AG04450 (cell line): ENCODE measurements at places on chromosomes 4 and X.
A peak's percentile ranks its signal among the peaks of the same experiment; 100 is the strongest.

DNA sequence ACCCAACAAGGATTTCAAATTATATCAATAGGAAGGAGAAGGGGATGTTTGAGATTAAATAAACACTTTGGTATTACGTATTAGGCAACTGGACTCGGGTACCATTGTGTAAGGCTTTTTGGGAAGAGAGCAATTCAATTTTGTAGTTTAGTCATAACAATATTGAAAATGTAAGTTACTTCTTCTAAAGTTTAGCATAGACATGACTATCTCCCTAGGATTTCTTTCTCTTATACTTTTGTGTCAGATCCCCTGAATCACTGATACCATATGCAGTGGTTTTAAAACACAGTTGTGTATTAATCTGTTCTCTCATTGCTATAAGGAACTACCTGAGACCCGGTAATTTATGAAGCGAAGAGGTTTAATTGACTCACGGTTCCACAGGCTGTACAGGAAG is 123.8 kb upstream of the FAM9C start:
- no peak for DNase-seq

- DNase-seq, result no peak
Measured at GRCh38 chrX:13482746-13483541, 86.5 kb upstream of the EGFL6 start.

DNA sequence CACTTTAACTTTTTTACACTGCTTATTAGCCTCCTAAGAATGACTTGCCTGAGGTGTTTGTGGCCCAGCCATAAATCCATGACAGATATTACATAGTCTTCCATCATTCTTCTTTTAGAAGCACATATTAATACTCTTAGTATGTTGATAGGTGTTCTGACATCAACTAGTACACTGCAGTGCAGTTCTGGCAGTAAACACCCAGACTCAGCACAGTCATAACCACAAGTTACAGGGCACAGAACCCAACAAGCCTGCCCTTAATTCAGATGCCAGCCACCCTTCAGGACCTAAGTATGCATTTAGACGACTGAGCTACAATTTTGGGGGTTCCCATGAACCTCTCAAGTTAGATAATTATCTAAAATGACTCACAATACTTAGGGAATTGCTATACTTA is 36.5 kb upstream of the GUCY1B1 start:
- DNase-seq, result no peak

DNA sequence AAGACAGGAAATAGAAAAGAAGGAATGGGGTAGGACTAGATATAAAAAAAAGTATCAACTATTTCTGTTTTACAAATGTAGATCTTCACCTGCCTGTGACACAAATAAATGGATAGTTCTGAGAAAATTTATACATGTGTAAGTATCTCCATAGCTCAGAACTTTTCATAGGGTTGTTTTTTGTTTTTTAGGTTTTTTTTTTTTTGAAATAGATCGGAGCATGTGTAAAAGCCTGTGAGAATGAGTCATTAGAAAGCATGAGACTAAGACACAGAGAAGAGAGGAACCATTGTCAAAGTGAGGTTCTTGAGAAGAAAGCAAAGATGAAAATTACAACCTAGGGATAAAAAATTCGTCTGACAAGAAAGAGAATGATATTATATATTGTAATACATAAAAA is 481.6 kb downstream of the PABPC4L start:
- no peak for DNase-seq

GRCh38 chr4:89486042-89486441 is 178.4 kb upstream of the GPRIN3 start:
- DNase-seq, result no peak

DNA sequence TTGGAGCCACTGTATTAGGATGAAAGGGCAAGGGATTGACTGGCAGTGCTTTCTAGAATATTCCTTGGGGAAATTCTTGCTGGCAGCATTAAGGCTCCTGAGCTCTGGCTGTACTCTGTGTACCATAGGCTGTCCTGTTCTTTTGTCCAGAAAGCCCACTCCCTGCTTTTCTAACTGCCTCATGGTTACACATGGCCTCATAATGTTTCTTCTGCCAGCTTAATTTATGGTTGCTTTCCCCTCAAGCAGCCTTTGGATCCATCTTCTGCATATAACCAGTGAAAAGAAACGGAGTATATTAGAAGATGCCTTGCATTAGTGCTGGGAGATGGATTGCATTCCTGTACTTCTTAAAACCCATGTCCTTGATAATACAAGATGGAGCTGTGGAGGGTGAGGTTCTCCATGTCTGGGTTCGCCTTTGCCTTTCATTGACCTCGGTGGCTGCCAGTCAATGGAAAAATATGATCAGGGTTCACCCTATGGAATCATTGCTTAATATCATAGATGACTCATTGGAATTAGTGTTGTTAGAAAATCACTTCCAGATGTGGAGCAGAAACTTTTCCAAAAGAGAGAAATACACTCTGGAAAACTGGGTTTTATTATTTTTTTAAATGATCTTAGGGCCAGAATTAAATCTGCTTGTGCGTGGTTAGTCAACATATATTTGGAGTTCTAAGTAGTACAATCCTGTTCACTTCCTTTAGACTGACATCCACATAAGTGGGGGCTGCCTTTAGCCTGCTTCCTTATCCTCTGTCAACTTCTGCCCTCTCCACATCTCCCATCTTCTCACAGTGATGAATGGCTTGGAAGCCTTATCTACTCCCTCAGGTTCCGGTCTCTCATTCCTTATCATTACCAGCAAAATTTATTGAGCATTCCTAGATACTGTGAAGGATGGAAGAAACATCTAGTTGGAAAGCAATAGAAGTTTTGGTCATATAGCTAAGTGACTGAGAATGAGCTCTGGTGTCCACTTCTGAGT is 24.9 kb downstream of the DOCK11 start:
- DNase-seq, result peak; percentile 38

DNA sequence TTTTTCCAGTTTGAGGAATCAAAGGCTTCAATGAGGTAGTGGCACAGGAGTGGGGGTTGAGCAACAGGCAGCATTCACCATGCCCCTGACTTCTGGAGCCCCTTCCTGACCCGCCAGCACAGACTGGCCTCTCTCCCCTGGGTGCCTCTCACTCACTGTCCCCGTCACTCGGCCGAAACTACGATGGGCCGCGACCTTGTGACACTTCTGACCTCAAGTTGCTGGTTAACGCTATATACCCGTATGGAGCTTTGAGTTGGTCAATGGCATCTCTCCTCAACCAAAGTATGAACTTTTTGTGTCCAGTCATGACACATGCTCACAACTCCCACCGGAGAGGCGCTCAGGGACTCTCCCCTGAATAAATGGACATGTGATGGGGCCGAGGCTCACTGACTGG is 72.1 kb downstream of the IRF2 start:
- DNase-seq, result no peak

- DNase-seq, result no peak
Measured at GRCh38 chrX:153800177-153800722, 5.8 kb downstream of the SSR4 start.

GRCh38 chr4:25144870-25145481 is 15.3 kb downstream of the SEPSECS start:
- DNase-seq, result no peak

DNA sequence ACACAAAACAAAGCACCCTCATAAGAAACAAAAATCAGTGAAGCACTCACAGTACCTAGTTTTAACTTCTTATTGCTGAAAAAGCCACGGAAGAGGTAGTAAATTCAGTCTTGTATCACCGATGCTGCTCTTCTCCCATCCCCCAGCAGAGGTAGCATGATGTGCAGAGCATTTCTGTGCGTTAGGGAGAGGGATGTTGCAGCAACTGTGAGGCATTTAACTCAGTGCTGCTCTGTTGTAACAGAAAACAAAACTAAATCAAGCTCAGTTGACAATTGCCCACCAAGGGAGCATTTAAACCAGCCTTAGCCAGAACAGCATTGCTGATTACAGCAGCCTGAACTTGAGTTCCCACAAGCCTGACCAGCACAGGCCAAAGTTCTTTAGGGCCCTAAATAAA is 1279.7 kb upstream of the ADGRL3 start:
- no peak for DNase-seq

DNA sequence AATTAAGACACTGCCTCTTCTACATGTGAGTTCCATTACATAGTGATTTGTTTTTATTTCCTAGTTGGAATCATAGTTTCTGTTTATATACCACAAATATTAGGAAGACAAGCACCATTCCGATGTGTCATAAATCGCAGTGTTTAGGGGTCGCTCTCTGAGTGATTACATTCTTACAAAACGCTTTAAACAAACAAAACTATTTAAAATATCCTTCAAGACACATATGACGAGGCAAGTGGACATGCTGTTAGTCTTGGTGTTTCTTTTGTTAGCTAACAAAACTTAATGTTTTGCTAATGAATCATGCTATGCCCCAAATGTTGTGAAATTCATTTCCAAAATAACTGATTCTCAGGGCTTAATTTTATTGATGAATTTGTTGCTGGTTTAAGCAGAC is 1219.3 kb upstream of the PRKX start:
- no peak for DNase-seq

DNA sequence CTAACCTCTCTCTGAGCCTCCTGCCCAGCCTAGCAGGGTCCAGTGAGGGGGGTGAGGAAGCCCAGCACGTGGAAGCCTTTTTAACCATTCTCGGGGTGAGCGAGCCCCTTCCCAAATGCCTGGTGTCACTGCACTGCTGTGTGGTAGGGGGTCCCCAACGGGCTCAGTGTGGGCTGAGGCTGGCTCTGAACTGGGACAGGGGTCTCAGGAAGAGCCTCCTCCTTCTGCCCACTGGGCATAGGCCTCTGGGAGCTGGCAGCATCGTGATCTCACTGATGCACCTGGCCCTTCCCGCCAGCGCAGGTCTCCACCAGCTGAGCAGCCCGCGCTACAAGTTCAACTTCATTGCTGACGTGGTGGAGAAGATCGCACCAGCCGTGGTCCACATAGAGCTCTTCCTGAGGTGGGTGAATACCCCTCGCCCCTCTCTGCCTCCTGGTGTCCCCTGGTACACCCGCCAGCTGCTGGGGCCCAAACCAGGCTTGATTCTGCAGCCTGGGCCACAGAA is 12.6 kb downstream of the HTRA3 start:
- no peak for DNase-seq

- no peak for DNase-seq
Measured at GRCh38 chrX:154490021-154490413, 412 bp downstream of the SLC10A3 start.

DNA sequence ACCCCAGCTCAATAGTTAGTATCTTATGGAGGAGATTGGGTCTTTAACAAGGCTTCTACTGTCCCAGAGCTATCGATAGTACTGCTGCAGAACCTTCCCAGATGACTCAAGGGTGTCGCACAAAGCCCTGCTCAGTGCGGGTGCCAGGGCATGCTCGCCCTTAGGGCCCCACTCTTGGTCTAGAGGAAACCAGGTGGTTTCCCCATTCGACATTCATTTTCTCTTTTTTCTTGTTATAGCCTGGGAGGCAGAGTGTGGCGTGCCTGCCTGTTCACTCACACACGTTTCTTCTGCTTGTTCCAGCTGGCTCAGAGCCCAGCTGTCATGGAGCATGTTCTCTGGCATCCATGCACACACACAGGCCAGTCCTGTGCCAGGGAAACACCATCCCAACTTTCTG is 144.5 kb downstream of the SMIM20 start:
- DNase-seq, result no peak

DNA sequence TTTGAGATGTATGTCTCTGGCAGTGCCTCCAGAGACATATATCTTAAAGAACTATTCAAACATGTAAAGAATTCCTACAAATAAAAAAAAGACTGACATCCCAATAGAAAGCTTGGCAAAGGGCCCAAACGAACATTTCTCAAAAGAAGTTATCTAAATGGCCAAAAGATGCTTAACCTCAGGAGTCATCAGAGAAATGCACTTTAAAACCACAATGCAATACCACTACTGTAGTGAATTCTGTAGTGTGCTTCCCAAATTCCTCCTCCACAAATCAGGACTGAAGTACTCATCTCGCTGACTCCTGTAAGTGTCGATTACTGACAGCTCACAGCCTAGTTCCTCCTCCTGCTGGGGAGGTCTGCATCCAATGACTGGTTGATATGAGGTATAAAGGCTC is 129.0 kb upstream of the MAMLD1 start:
- no peak for DNase-seq

GRCh38 chr4:81472281-81473182 is 825 bp upstream of the RASGEF1B start:
- no peak for DNase-seq

- no peak for DNase-seq
Measured at GRCh38 chr4:89757154-89757719, 79.7 kb downstream of the SNCA start.

DNA sequence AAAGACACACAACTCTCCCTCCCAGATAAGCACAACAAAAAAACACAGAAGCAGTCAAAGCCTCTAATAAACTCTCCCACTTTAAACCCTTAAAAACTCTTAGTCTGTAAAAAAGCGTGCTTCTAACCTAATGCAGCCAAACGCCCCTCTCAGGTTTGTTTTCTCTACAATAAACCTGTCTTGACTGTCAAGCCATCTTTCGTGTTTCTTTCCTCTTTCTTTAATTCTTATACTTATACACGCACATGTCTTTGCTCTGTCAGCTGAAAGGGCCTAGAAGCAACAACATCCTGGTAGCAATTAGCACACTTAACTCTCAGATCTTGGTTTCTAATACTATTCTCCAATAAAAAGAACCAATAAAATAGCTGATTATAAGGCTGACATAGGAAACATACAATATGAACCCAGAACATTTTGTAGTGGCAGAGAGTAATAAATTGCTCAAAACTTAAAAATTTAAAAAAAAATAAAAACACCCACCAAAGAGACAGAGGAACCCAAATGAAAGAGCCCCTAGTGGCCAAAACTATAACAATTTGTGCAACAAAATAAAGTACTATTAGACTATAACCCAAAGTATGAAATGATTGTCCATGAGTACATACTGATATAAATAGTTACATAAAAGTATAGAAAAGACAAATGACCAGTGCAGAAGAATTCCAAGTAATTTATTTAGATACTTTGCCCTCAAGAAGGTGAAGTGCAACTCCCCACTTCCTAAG is 440.4 kb upstream of the ADGRL3 start:
- DNase-seq, result no peak

DNA sequence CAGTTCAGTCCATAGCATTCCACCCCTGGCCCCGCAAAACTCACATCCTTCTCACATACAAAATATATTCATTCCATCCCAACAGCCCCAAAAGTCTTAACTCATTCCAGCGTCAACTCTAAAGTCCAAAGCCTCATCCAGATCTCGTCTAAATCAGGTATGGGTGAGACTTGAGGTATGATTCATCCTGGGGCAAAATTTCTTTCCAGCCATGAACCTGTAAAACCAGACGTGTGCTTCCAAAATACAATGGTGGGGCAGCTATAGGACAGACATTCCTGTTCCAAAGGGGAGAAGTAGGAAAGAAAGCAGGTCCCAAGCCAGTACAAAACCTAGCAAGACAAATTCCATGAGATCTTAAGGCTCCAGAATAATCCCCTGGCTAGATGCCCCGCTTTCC is 76.9 kb downstream of the CLDN34 start:
- DNase-seq, result no peak

DNA sequence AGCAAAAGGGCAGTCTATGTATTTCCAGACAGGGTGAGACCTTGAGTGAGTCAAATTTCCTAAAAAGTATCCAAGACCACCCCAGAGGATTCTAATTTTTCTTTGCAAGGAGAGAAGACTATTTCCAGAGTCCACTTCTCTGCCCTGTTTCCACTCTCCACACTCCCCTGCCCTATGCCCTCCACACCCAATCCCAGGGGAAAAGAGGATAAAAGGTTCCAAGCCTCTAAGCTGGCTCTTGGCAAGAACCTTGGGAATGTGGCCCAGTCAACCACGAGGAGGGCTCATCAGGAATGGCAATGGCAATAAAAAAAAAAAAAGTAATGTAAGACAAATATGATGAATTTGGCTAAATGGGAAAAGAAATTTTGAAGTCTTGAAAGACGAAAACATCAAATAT is 65.9 kb downstream of the SRPX start:
- DNase-seq, result no peak

- DNase-seq, result no peak
Measured at GRCh38 chr4:107862658-107863057, 37.9 kb downstream of the SGMS2 start.
